Stimulated activated CD8-positive, alpha-beta memory T cell treated with anti-CD3 and anti-CD28 coated beads, Interleukin-7, amount 100 ng/mL, for 4 hours (primary cell): ENCODE measurements at places on chromosomes 3 and 15.

GRCh38 chr3:55183201-55183600, 255.3 kb upstream of the LRTM1 start:
- DNase-seq, result no peak

DNA sequence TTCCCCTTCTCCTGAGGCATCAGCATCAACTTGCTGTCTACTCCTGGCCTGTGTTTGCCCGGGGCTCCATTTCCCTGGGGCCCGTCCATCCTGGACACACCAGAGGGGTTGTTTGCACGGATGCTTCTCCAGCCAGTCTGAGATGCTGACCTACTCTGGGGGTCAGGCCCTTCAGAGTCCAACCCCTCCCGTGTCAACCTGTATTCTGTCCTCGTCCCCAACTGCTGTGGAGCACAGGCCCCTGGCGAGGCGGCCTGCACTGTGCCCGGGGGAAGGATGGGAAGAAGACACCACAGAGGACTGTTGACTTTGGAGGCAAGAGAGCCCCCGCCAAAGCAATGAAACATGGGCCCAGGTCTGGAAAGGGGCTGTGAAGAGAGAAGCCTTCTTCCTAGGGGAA, 25.8 kb downstream of the ALS2CL start:
- no peak for DNase-seq

DNA sequence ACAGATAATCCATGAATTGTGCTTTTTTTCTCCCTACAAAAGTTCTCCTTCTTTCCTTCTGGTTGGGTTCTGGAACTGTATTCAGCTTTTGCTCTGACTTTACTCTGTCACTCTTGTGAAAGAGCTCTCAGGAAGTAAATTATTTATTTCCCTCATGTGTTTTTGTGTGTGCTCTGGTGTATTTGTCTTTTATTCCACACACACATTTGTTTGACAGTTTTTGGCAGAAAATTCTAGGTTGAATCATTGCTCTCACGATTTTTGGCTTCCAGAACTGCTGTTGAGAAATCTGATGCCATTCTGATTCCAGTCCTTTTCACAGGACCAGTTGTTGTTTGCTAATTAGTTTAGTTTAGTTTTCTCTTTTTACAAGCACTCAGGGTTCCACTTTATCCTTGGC, 172.8 kb downstream of the PLCH1 start:
- DNase-seq, result no peak

GRCh38 chr3:179715582-179715981, 62.7 kb downstream of the USP13 start:
- DNase-seq, result no peak

DNA sequence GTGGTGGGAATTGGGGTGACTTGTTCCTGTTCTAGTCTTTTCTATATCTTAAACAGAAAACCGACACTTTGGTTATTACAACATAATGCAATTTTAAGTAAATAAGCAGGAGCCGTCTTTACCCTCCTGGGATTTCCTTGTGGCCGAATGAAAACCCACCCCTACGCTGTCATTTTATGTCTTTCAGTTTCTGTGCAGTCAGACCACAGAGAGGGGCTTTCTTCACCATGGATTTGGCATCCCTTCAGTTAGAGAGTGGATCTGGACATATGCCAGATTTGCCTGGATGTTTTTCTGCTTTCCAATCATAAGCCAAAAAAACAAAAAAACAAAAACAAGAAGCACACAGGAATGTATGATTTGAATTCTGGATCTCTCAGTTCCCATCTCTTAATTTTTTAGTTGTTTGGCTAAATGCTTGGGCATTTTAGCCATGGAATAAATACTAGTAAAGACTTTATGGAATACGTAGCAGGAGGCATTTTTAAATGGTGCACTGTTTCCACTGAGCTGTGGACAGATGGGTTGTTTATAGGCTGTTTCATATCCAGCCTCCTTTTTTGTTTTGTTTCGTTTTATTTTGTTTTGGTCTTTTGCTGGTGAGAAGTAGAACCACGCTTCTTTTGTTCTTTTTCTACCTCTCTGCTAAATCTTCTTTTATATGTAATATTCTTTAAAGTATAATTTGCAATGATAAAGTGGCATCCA, 272.9 kb downstream of the FEZF2 start:
- no peak for DNase-seq

DNA sequence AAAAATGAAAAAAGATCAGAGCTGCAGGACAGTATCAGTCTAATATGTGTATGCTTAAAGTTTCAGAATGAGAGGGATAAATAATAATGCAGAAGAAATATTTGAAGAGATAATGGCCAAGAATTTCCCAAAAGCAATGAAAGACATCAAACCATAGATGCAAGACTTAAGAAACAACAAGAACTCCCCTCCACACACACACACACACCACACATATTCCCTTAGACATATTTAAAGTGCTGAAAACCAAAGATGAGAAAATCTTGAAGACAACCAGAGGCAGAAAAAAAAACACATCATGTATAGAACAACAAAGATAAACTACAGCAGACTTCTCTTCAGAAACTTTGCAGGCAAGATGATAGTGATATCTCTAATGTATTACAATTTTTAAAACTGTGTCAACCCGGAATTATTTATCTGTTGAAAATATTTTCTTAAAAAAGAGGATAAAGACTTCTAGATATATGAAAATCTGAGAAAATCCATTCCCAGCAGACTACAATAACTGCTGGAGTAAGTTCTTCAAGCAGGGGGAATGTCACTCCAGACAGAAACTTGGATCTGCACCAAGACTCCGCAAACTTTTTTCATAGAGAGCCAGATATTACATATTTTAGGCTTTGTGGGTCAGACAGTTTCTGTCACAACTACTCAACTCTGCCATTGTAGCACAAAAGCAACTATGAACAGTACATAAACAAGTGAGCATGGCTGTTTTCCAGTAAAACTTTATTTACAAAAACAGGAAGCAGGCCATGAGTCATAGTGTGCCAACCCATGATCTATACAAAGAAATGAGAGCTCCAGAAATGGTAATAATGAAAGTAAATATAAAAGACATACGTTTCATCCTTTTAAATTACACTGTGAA, 223.4 kb upstream of the CGNL1 start:
- DNase-seq, result no peak

DNA sequence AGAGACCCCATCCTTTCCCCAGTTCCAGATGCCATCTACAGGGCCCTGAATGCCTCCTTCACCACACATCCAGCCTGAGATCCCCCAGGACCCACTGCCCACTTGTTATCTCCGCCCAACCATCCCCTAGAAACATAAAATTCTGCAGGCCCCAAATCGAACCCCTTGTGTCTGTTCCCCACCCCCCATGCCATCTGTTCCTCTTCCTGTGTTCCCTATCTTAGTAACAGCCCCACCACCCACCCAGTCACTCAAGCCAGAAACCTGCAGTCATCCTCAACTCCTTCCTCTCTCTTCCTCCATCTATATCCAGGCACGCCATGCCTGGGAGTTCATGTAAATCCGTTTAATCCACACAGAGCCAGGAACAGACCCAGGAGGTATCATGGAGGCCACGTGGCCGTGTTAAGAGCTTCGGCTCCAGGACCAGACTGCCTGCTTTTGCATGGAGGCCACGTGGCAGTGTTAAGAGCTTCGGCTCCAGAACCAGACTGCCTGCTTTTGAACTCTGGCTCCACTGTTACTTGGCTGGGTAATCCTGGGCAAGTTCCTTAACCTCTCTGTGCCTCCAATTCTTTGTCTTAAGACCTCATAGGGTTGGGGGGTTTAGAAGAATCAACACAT, 4.8 kb downstream of the CSRNP1 start:
- DNase-seq, result no peak

DNA sequence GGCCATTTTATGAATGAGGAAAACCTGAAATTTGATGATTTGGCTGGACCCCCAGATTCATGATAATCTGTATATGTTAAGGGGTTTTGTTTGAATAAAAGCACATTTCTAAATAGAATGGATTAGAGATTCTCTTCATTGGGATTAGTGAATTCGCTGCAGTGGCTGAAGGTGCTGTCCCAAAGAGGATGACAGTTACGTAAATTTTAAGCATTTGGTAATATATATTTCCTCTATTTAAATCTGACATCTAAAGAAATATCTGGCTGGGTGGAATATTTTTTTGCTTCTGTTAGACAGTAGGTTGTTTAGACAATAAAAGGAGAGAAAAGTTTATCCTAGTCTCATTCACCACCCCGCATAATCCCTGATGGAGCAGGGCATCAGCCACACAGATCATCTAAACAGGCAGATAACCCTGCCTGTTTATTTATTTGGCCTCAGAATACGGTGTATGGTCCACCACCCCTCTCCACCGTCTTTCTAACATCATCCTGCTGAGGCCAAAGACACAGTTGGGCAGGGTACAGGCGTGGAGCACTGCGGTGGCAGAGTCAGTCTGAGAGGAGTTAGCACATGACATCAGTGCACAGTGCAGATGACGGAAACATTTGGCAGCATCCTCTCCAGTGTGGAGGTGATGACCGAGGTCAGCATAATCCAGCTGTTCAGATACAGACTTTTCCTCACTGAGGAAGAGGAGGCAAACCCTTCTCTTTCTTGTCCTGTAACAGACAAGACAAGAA, 20.4 kb upstream of the NFKBIZ start:
- DNase-seq, result peak; percentile 25

GRCh38 chr3:184345317-184346144, 8.1 kb downstream of the FAM131A start:
- DNase-seq, result no peak
